ENCODE measurements at places on chromosomes 4 and X.

DNA sequence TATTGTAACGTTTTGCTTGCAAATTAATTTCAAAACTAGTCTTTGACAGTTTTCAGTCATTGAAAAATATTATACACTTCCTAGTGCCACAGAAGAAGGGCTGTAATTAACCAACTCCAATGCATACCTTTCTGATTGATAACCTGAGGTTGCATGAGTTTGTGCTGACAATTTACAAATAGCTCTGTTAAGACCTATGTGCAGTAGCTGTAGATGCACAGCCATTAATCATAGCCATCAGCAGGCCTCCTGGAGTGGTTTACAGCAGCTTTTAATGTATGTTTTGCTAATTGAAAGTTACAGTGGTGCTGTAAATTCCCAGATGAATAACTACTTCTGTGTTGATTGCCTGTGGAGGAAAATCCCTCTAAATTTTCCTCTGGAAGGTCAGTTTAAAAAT lies 758.1 kb downstream of the SH3BGRL start:
- DNase-seq, result no peak

- no peak for DNase-seq
Observed at GRCh38 chr4:144399927-144400326, 246.0 kb upstream of the HHIP start.

- DNase-seq, result no peak
Observed at GRCh38 chr4:106530821-106531220, 162.2 kb upstream of the GIMD1 start.

GRCh38 chrX:489820-490219 lies 103.1 kb upstream of the PPP2R3B start:
- no peak for DNase-seq

- peak; percentile 89 for DNase-seq
Observed at GRCh38 chr4:143626134-143626911, 74.2 kb downstream of the FREM3 start.

DNA sequence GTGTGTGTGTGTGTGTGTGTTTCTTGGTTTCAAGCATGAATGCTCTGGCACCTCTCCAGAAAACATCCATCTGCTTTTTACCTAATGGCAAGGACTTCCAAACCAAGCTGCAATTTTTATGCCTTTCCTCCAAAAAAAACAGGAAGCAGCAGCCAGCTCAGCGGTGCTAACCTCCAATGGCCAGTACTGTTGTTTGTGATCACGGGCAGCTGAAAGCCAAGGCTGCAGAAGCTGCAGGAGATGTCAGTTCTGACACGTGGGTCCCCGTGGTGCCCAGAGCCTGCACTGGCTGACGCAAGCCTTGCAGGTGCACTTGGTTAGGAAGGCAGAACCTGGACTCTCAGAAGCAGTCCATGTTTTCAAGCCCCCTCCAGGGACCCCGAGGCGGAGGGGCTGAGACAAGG lies 313.6 kb upstream of the DDX53 start:
- DNase-seq, result peak; percentile 61

GRCh38 chrX:23935106-23935505 lies 27.3 kb downstream of the CXorf58 start:
- DNase-seq, result no peak

- no peak for DNase-seq
Observed at GRCh38 chr4:77834403-77834802, 15.2 kb upstream of the CNOT6L start.

- DNase-seq, result no peak
Observed at GRCh38 chrX:148573119-148573518, 72.7 kb downstream of the AFF2 start.

GRCh38 chr4:147825451-147826287 lies 93.8 kb downstream of the ARHGAP10 start:
- DNase-seq, result no peak

DNA sequence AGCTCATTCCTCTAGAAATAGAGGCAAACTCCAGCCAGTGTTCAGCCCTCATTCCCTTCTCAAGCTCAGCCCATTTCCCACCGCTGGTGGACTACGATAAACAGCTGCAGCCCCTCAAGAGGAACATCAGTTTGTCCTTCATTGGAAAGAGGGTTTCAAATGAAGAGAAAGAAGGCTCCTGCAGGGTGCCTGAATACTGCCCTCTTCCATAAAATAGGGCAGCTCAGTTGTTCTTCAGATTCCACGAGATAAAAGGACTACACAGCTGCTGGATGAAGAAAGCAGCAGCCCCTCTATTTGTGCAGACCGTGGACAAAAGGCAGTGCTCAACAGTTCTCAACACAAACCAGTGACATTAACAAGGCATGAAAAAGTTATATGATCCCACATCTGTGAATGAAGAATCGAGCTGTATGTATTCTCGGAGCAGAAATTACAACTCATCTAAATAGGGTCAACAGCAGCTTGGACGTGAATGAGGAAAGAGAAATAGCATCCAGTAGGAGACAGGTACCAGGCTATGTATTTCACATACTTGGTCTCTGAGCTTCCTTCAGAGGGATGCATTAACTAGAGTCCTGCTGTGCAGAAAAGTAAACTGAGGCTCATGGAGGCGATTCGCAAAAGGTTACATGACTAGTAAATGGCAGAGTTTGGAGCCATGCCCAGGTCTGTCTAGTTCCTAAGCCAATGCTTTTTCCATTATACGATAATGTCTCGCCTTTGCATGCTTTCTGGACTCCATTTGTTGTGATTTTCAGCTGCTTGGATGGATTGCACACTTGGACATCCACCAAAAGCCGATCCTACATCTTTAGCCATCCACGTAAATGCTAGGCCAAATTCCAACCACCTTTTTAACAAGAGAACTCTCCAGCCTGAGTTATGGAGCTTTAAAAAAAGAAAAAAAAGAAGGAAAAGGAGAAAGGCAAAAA lies 301.2 kb upstream of the PPARGC1A start:
- DNase-seq, result no peak

GRCh38 chr4:108820492-108821350 lies 57.9 kb upstream of the ETNPPL start:
- DNase-seq, result no peak

- no peak for DNase-seq
Observed at GRCh38 chrX:151878574-151878973, 34.1 kb upstream of the MAGEA4 start.

DNA sequence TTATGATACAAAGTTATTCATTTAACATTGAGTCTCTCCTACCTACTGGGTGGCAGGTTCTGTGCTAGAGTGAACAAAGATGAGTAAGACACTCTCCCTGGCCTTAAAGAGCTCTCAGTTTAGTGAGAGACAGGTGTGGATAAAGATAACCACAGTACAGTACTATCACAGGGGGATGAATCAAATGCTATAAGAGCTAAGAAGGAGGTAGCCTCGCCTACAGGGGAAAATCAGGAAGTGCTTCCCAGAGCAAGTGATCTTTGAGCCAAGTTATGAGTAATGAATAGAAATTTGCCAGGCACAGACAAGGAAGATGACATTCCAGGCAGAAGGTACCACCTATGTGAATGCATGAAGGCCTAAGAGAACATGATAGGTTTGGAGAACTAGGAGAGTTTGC lies 3.4 kb upstream of the IGBP1 start:
- DNase-seq, result no peak

GRCh38 chr4:171896426-171896825 lies 83.2 kb downstream of the GALNTL6 start:
- no peak for DNase-seq

GRCh38 chr4:83320548-83320947 lies 14.1 kb downstream of the HPSE start:
- peak; percentile 66 for DNase-seq

GRCh38 chrX:38837389-38837788 lies 36.1 kb downstream of the MID1IP1 start:
- DNase-seq, result no peak

- no peak for DNase-seq
Observed at GRCh38 chr4:108762559-108763225, at the start of gene ETNPPL. Gene ETNPPL (minus strand): TSS chr4:108763053. CDS start chr4:108762898, 155 bp downstream.

DNA sequence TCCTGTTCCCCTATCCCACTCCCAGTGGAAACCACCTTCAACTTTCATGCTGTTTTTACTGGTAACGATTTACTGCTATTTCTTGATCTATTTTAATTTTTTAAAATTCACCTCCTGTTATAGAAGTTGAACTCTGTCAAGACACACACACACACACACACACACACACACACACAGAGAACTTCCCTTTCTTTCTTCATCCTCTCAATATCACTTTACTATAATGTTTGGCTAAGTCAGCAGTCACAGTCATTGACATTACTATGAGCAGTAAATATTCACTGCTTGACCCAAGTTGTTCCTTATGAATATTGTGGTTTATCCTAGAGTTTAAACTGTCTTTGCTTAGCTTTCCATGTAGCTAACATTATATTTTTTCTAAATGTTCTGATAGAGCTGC lies 24.0 kb upstream of the SGMS2 start:
- DNase-seq, result no peak

Measured in sciatic nerve (tissue), 2 donors.